ENCODE measurements at places on chromosomes 12 and 14. TPM values are rescaled to one million over a fixed set of nuclear protein-coding genes. Genes with fewer than 3 reads are reported as not detected.

The TSHR gene
- not detected for total RNA-seq

- H3K27me3 ChIP-seq = no peaks in the 10 kb centered on the region
- H3K4me3 ChIP-seq = no peak overlapping the region
- no peaks in the 10 kb centered on the region for H3K36me3 ChIP-seq
- no peak for DNase-seq
- no peak overlapping the region for H3K27ac ChIP-seq
Measured at GRCh38 chr12:25979059-25979458, 20.6 kb downstream of the RASSF8 start.

DNA sequence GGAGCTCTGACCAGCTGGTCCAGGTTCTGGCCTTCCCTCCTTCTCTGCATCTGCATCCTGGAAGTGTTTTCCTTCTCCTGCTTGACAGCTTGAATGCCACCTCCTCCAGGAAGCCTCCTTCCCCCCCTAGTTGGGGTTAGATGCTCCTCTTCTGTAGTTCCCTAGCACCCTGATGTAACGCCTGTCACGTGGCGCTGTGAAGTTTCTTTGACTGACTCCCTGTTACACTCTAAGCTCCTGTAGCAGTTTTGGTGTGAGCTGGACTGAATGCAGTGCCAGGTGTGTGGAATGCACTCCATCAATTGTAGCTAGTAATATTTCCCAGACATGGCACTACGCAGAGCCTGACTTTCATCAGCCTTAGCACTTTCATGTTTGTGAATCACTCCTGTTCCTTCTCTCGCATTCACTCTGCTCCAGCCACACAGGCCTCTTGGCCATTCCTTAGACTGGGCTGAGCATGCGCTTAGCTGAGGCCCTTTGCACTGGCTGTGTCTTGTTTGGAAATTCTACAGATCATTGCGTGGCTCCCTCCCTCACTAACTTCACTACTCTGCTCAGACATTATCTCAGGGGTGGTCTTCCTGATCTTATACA is 2.1 kb upstream of the FAIM2 start:
- DNase-seq = no peak
- H3K27ac ChIP-seq = no peak overlapping the region
- no peaks in the 10 kb centered on the region for H3K36me3 ChIP-seq

The SRRM4 gene
- not detected for total RNA-seq
